ENCODE measurements at places on chromosomes 7 and 10.

DNA sequence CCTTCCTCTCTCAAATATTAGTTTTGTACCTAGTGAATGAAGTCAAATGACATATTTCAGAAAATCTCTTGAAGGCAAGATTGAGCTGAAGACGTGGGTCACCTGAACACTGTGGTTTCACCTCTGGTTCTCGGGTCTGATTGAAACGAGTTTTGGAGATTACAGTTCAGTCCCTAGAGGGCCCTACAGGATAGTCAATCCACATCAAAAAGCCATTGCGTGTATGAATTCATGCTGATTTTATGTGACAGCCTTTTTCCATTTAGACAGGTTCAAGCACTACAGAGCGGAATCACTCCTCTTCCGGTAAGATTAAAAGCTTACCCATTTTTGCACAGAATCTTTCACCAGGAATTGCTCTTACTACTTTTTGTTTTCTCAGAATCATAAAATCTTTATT lies 62.2 kb downstream of the VIM start:
- no peak for DNase-seq

DNA sequence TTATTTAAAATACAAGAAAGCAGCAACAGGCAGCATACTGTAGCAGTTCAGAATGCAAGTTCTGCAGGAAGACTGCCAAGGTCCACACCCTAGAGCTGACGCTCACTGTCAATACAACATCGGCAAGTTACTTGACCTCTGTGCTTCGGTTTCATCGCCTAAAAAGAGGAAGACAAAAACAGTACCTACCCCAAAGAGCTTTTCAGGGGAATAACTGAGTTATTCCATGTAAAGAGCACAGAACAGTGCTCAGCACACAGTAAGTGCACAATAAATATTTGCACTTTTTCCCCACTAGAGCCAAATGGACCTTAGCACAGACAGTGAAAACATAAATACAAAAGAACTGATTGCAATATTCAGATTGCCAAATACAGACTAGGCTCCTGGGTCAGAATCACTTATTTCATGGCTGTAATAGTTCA lies 88.6 kb downstream of the USP6NL start:
- DNase-seq = no peak

DNA sequence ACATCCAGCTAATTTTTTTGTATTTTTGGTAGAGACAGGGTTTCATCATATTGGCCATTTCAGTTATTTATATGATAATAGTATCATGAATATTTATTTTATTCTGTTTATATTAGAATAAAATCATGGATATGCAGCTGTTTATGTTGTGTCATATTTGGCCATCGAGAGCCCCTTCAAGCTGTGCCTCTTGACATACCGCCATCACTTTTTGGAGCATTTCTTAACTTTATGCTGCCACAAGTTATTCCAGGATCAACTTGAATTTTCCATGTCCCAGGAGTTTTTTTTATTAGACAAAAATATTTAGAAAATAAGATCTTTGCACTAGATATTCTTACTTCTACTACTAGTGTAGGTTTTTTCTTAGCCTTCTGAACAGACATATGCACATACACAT lies 1067.0 kb upstream of the LRRTM3 start:
- DNase-seq = no peak

GRCh38 chr10:86260564-86260963 lies 106.0 kb downstream of the GRID1 start:
- no peak for DNase-seq

DNA sequence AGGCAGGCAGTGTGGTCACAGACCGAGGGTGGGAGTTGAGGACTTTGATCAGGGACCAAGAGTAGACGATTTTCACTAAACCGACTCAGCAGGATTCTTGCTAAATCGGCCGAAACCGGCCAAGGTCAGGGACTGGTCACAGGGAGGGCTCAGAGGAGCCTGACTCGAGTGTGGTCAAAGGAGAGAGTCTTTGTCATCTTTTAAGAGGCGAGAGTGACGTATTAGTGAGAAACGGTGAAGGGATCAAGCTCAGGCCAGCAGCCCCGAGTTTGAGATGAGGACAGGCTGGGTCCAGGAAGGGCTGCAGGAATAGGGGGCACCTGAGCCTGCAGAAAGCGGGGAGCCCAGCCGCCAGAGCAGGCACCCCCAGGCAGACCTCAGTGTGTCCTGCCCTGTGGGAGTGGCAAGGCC lies 41.6 kb upstream of the FAM20C start:
- DNase-seq = no peak

DNA sequence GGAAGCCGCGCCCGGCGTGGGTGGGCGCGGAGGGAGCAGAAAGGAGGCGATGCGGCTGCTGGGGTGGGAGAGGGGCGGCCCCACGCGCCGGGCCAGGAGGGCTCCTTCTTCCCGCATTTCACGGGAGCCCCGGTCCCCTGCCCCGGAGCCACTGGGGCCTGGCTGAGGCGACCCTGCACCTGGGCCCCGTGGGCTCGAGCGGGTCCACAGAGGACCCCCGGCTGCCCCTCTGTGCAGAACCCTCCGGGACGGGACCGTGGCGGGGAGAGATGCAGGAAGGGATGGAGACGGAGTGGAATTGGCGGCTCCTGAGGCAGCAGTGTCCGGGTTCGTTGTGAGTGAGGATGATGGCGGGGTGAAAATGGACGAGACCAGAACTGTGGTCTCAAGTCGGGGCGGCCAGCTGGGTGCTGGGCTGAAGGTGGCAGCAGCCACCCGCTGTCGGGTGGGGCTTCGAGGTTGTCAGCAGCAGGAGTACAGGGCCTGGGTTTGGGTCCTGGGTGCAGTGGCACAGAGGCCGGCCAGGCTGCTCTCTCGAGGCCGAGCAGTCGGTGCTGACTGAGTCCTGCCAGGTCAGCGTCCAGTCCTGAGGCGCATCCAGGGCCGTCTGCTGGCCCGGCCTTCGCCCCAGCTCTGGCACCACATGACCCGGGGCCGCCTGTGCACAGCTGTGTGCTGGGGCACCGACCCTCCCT lies 80.4 kb downstream of the VIPR2 start:
- no peak for DNase-seq

DNA sequence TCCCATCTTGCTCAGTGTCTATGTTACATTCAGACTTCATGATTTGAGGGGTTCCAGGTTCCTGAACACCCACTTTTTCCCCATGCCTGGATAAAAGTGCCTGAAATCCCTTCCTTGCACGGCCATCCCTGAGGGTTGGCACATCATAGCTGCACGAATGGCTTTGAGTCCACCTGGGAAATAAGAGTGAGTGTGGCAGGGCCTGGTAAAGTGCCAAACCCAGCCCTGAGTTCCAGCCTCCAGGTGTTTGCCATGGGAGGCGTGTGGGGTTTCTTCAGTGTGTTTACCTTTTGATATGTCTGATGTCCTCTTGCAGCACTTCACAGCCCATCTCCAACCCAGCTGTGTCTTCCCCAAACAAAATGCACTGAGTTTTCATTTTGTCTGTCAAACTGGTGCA lies 145.7 kb downstream of the PAXIP1 start:
- DNase-seq = no peak

- no peak for DNase-seq
Measured at GRCh38 chr7:16791905-16792698, 12.7 kb downstream of the AGR2 start.

DNA sequence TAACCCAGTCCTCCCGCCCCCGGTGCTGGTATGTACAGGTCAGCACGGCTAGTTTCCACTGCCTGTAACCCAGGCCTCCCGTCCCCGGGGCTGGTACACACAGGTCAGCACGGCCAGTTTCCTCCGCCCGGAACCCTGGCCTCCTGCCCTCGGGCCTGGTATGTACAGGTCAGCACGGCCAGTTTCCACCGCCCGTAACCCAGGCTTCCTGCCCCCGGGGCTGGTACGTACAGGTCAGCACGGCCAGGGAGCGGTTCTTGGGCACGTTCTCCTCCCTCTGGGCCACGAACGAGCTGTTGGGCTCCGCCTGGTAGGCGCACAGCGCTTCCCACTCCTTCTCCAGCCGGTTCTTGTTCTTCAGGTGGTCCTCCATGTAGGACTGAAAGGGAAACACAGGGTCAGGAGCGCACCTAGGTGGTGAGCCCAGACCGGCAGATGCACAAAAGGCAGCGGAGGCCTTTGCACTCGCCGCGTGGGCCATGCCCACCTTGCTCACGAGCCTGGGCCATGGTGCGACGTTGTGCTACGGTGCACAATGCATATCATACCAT lies 284.4 kb downstream of the DNAJB6 start:
- no peak for DNase-seq

DNA sequence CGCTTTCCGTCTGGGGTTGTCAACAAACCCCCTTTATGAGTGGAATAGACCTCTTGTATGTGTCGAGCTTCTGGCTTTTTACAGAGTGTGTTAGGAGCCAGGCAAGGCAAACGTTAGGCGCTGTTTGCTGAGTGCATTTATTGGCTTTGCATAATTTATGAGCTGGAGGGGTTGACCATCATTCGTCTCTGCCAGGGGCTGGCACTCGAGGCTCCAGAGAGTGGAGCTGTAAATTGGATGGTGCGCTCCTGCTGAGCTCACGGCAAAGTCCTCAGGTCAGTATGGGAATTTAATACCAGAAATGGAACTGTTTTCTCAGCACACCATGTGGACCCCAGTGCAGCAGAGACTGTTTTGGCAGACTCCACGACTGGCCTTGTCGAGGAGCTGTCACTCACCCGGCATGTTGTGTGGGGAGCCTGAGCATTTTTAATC lies 699.4 kb upstream of the GALNT17 start:
- no peak for DNase-seq

DNA sequence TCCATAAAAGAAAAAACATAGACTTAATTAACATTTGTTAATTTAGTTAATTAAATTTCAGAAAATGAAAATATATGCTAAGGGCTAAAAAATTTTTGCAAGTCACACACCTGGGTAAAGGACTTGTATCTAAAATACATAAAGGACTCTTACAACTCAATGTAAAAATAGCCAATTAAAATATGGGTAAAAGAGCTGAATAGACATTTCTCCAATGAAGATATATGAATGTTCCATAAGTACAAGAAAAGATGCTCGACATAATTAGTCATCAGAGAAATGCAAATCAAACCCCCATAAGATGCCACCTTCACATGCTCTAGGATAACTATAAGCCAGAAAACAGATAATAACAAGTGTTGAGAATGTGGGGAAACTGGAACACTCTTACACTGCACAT lies 144.4 kb upstream of the NOBOX start:
- DNase-seq = no peak

DNA sequence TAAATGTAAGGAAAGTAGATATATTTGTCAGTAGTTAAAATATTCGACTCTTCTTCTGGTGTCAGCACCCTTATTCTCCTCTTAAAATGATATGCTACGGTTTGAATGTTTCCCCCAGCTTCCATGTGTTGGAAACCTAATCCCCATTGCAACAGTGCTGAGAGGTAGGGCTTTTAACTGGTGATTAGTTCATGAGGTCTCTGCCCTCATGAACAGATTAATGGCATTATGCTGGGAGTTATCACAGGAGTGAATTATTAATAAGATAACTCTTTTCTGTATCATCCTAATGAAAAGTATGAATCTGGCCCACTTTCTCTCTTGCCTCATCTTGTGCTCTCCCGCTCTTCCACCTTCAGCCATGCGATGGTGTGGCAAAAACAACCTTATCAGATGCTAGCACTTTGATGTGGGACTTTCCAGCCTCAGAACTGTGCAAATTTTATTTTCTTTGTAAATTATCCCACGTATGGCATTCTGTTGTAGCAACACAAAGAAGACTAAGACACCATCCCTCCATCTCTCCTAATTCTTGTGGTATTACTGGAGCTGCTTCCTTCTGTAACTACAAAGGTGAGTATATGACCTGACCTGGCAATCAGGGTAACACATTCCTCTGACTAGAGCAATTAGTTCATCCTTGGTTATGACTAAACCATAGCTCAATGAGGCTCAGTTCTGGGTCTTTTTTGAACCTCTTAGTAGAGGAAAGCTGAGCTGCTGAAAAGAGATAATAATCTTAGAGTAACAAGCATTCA lies 171.1 kb upstream of the TMEM196 start:
- no peak for DNase-seq

DNA sequence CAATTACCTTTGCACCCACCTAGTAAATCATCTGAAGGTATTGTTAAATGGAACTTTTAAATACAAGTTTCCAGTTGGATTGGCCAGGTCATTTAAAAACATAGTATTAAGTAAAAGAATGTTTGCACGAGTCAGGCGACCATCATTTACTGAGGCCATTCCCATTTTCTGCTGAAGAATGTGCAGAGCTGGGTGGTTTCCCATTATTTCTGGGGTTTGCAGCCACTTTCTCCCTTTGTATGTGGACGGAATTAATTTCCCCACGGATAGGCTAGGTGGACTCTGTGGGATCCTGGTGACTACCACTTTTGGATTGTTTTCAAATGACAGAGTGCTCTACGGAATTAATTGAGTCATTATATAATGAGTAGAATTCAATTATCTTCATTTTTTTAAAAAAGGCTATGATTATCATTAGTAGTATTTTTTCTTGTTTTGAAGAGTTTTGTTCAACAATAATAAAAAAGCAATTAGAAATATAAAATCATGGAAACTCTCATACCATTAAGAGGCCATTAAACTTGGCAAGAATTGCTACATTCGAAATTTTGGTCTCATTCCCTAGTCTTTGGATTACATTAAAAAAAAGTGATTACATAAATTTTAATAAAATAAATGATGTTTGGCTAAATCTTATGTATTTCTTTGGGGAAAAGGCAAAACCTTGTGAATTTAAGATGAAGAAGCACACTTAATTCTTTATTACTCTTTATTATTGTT lies 120.4 kb upstream of the FZD8 start:
- no peak for DNase-seq

DNA sequence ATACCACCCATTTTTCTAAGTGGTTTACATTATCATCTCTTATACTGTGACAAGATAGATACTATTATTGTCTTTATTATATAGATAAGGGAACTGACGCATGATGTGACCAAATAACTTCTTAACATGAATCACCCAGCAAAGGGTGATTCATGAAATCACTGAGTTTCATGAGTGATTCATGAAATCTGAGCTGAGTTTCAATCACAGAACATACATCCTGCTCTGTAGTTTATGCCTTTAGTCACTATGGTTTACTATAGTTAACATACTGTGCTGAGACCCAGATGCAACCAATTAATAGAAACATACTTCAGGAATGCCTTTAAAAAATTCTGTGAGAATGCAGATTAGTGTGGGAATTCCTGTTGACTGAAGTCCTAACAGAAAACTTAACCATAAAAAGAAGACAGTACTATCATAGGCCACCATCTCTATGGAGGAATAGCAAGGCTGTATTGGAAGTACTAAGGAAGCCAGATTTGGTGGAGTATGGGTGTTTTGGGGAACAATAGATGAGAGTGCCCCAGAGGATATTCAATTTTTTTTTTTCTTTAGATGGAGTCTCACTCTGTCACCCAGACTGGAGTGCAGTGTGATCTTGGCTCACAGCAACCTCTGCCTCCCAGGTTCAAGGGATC lies 43.1 kb upstream of the SEMA3A start:
- no peak for DNase-seq

DNA sequence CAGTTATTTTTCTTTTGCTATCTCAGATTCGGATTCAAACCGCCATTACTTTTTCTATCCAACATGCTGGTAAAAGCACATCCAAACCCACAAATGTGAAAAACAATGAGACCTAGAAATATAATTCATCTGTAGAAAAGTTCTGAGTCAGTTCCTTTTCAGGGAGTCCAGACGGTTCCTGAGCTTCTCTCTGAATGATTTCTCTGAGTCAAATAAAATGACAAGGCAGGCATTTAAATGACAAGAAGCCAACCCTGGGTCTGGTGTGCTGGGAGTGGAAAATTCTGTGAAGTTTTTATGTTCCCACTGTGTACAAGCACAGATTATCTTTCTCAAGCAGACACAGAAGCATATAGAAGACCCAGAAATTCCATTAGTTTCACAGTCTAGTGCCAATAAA lies 96.3 kb upstream of the ANKRD1 start:
- no peak for DNase-seq
